ENCODE measurements at places on chromosomes 11 and 22.

GRCh38 chr11:72445423-72445822, 11.1 kb upstream of the CLPB start:
- DNase-seq, result no peak

- DNase-seq, result no peak
These were observed 38.6 kb upstream of the DLAT start for GRCh38 chr11:111986589-111986988.

GRCh38 chr11:108527382-108527781, 29.2 kb upstream of the POGLUT3 start:
- DNase-seq, result no peak

GRCh38 chr11:25327656-25328055, 830.8 kb downstream of the LUZP2 start:
- no peak for DNase-seq

GRCh38 chr11:77654770-77655434, 17.3 kb upstream of the CLNS1A start:
- no peak for DNase-seq
